ENCODE measurements at places on chromosomes 2 and 18.

GRCh38 chr2:177296040-177296439 lies 31.5 kb upstream of the NFE2L2 start:
- peak; percentile 8 for DNase-seq

- no peak for DNase-seq
Observed at GRCh38 chr2:239290618-239291474, 110.0 kb downstream of the HDAC4 start.

- no peak for DNase-seq
Observed at GRCh38 chr2:238910751-238911351, 63.0 kb downstream of the TWIST2 start.

- no peak for DNase-seq
Observed at GRCh38 chr2:134712299-134712698, 6.5 kb downstream of the TMEM163 start.

GRCh38 chr2:85377083-85377482 lies 22.5 kb downstream of the ELMOD3 start:
- DNase-seq, result no peak

DNA sequence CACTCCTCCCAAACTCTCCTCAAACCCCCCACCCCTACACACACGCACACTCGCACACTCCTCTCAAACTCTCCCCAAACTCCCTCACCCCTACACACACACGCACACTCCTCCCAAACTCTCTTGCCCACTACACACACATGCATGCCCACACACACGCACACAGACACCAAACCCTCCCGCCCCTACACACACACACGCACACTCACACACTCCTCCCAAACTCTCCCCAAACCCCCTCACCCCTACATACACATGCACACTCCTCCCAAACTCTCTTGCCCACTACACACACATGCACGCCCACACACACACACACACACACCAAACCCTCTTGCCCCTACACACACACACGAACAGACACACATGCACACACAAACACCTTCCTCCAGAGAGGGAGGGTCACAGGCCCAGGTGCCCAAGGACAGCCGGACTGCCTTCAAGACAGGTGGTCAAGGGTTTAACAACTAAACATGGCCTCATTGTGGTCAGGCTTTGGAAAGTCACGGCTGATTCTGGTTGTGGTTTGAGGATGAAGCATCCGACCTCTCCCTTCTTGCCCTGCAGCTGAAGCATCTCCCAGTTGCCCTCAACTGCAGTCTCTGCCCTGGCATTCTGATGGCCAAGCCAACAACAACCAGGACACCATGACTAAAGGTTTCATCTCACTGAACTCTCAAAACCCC lies 72.3 kb upstream of the SNTG2 start:
- DNase-seq, result no peak

- no peak for DNase-seq
Observed at GRCh38 chr2:151337643-151338042, 19.7 kb upstream of the TNFAIP6 start.

GRCh38 chr2:174963437-174964400 lies 41.5 kb downstream of the CHN1 start:
- DNase-seq, result no peak

GRCh38 chr2:180583441-180584140 lies 396.8 kb upstream of the UBE2E3 start:
- no peak for DNase-seq

DNA sequence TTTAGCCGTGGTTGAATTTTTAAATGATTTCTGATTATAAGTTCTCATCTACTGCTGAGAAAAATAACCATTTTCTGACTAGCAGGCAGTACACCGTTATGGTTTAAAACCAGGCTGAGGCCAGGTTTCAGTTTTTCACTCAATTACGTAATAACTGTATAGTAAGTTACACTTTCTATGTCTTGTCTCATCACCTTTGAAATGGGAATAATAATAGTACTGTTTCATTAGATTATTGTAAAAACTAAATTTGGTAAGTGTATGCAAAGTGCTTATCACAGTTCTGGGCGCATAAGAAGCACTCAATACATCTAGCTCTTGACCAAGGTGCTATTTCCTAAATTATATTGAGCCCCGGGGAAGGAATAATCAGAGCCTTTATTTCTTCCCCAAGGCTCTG lies 76.8 kb downstream of the LIMS1 start:
- no peak for DNase-seq

DNA sequence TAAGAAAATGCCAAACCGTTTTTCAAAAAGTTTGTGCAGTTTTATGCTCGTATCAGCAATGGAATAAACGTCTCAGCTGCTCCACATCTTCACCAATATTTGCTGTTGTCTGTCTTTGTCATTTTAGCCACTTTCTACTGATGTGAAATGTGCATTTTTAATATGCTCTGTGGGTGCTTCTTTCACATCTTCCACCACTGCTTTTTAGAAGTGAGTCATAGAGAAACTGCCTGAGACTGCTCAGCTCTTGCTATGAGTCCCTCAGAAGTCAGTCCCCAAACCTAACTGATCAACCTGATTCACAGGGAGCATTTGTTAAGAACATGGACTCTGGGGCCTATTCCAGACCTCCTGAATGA lies 41.0 kb upstream of the EPC2 start:
- DNase-seq, result no peak

- DNase-seq, result no peak
Observed at GRCh38 chr2:190964170-190964795, 49.7 kb downstream of the STAT1 start.

DNA sequence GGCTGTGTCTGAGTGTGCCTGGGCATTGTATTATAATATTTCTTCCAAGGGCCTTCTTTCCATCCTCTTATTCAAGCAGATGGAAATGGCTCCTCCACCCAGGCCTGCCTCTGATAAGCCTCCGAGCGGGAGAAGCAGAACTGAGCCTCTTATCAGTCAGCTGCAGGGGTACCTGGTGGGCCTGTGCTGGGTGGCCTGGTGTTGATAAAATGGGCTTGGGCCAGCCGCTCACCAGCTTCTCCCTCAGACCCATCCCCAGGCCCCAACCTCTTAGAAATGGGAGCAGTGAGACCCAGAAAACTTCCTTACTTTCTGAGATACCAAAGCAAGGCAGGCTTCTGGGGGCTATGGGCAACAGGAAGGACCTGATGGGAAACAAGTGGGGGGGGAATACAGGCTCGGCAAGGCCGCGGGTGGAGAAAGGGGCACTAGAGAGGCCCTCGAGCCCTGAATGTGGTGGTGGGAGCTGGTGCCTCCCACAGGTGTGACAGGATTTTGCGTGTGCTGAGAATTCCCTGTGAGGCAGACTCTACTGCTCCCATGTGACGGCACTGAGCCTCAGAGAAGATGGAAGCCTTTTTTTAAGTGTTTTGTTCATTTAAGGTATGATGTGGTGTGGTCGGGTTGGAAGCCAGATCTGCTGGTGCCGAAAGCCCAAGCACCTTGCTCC lies 18.3 kb downstream of the GYPC start:
- DNase-seq, result no peak

- no peak for DNase-seq
Observed at GRCh38 chr2:213279971-213280370, 4.3 kb upstream of the SPAG16 start.

GRCh38 chr2:201402651-201403562 lies 45.8 kb upstream of the FLACC1 start:
- DNase-seq, result no peak

GRCh38 chr18:55651236-55651635 lies 63.2 kb upstream of the TCF4 start:
- no peak for DNase-seq

GRCh38 chr2:161104054-161104553 lies 56.1 kb upstream of the TANK start:
- DNase-seq, result no peak

GRCh38 chr2:239715202-239715601 lies 309.9 kb downstream of the NDUFA10 start:
- no peak for DNase-seq

All from NCI-H446 (cell line).